T-helper 2 cell treated with Interferon-gamma antibody and Interleukin-4, amounts not matched to agents 5 μg/mL and 100 μg/mL, for 36 hours (primary cell): ENCODE measurements at places on chromosomes 12 and 14.

DNA sequence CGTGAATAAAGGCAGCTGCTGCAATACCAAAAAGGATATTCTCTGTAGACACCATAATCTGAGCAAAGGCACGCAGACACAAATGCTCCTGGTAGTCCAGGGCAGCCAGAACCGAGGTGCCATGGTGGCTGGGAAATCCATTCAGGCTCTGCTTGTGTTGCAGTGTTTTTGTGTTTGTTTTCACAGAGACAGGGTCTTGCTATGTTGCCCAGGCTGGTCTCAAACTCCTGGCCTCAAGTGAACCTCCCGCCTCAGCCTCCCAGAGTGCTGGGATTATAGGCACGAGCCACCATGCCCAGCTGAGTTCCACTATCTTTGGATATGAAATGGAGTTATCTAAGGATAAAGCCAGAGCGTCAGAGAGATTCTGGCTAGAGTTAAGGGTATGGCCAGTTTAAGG, 39.8 kb downstream of the DCAF4 start:
- DNase-seq: no peak

GRCh38 chr12:111404362-111405148, 1.2 kb upstream of the SH2B3 start:
- DNase-seq: peak; percentile 77

DNA sequence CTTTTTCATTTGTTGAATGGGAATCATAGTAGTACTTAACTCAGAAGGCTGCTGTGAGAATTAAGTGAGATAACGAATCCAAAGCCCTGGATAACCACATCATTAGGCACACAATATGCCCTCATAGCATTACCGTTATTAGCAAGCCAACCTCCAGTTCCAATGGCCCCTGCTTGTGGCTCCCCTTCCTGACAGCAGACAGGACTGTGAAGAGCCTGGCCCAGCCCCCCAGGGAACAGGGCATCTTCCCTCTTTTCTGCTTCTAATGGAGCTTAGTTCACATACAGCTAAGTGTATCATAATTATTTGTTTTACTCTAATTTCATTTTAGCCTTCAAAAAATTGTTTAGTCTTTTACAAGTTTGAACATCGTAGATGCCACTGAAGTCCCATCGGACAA, 39.7 kb downstream of the DHRS2 start:
- DNase-seq: no peak

- no peak for DNase-seq
Measured at GRCh38 chr14:75311356-75311755, 32.7 kb downstream of the FOS start.

GRCh38 chr12:67928621-67929383, 60.4 kb upstream of the IFNG-AS1 start:
- DNase-seq: no peak

- peak; percentile 65 for DNase-seq
Measured at GRCh38 chr14:35814371-35815005, 5.4 kb upstream of the RALGAPA1 start.

DNA sequence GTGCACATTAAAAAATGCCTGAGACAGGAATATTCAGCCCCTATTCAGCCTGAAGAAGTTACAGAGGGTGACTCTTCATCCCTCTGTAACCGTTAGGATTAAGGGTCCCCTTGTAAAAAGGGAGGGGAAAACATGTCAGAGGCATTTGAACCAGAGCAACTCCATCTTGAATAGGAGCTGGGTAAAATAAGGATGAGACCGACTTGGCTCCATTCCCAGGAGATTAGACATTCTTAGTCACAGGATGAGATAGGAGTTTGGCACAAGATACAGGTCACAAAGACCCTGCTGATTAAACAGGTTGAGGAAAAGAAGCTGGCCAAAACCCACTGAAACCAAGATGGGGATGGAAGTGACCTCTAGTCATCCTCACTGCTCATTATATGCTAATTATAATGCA, 19.9 kb upstream of the MDM1 start:
- DNase-seq: no peak
